ENCODE measurements at places on chromosomes 6 and 20.

GRCh38 chr6:155444952-155445903 lies 10.4 kb downstream of the NOX3 start:
- DNase-seq = no peak

GRCh38 chr6:22579439-22579838 lies 10.1 kb downstream of the HDGFL1 start:
- DNase-seq = no peak

DNA sequence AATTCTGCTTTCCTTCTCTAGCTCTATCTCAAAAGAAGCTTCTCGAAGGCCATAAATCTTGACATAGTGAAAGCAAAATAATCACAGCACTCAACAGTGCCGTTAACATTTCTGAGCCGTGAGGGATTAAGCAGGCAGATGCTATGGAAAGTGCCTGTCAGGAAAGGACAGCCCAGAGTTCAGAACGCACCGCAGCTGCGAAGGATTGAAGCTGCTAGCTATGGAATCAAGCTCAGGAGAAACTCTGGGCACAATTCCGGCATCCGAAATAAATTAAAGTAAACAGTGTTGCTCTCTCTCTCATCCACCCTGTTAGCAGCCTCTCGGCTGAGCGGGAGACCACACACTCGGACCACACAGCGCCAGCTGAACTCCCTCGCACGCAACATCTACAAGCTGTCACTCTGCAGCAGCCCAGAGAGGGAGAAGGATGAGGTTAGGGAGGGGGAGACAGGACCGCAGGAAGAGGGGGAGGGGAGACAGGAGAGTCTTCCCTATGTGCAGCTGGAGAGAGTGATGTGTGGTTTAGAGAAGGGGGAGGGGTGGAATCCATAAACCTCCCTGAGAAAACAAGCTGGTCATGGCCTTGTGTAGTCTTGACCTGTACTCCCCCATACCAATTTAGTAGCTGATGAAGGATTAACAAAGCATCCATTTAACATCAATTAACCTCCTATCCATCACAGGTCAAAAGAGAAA lies 9.0 kb downstream of the EXOC2 start:
- DNase-seq = no peak

DNA sequence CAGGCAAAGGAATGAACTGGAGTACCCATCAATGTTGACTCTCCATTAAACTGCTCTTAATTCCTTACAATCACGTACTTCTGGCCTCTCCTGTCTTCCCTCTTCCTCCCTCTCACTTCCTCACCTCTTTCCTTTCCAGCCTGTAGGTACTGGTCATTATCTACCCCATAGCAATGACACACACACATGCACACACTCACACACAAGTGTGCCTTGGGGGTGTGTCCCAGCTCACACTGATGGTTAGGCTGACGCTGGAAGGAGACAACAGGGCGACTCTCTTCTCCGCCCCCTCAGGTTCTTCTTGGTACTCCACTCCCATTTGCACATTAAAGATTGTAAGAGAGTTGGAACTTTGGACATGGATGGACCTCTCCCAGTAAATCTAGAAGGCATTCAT lies 14.0 kb upstream of the SERPINB9 start:
- no peak for DNase-seq

DNA sequence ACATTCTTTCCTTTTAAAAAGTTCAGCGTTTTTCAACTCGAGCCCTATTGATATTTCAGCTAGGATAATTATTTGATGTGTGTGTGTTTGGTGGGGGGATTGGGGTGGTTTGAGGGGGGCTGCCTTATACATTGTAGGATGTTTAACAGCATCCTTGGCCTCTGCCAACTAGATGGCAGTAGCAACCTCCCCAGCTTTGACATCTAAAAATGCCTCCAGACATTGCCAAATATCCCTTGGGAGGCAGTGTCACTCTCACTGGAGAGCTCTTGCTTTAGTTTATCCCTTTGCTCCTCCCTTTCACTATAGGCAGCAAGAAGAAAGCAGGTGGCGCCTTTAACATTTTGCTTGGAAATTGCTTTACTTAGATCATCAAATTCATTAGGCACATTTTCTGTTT lies 14.6 kb upstream of the TP53TG5 start:
- DNase-seq = no peak

- no peak for DNase-seq
Observed at GRCh38 chr6:158797331-158798310, 21.5 kb downstream of the EZR start.

- DNase-seq = no peak
Observed at GRCh38 chr20:57751411-57751810, 41.6 kb upstream of the PMEPA1 start.

- DNase-seq = no peak
Observed at GRCh38 chr6:25118038-25118437, 161.1 kb upstream of the CARMIL1 start.

GRCh38 chr20:14566505-14566904 lies 229.1 kb upstream of the FLRT3 start:
- DNase-seq = no peak

GRCh38 chr6:43770372-43771209 lies 580 bp downstream of the VEGFA start:
- DNase-seq = no peak

DNA sequence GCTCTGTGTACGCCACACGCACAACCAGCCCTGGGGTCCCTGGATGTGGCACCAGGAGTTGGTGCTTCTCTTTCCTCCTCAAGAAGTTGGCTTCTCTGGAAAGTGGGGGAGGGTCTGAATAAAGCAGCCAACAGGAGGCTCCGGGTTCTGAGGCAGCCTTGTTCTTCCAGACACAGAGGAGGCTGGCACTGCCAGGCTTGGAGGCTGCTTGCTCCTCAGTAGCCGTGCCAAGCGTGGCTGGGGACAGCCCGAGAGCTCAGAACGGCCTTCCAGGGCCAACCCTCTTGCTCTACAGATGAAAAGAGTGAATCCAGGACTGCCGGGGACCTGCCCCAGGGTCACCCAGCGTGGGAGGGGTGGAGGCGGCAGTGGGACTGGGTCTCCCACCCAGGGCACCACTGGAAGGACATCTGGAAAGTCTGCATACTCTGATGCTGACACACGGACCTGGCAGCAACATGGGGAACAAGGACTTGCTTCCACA lies 70.4 kb downstream of the SLC22A23 start:
- no peak for DNase-seq

- no peak for DNase-seq
Observed at GRCh38 chr6:97423190-97423589, 140.2 kb upstream of the MMS22L start.
